ENCODE measurements at places on chromosomes 3 and 15.

- peak; percentile 23 for DNase-seq
These were observed 77.5 kb downstream of the BOC start for GRCh38 chr3:113288881-113289280.

DNA sequence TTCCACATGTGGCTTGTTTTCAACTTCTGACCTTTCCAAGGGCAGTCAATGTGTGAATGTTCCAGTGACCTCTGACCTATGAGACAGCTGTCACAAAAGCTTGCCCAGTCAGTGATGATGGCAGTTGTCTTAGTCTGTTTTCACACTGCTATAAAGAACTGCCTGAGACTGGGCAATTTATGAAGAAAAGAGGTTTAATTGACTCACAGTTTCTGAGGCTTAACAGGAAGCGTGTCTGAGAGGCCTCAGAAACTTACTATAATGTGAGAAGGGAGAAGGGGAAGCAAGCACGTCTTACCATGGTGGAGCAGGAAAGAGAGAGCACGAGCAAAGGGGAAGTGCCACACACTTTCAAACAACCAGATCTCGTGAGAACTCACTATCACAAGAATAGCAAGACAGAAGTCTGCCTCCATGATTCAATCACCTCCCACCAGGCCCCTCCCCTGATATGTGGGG lies 95.6 kb downstream of the ECT2 start:
- DNase-seq, result no peak

- no peak for DNase-seq
These were observed 916.7 kb downstream of the PLOD2 start for GRCh38 chr3:145244327-145244726.

GRCh38 chr3:139561959-139562676 lies 22.6 kb upstream of the RBP1 start:
- peak; percentile 56 for DNase-seq

- peak; percentile 50 for DNase-seq
These were observed 289.9 kb downstream of the GAP43 start for GRCh38 chr3:115913069-115913686.

- DNase-seq, result no peak
These were observed 11.8 kb downstream of the SLC12A8 start for GRCh38 chr3:125200731-125201139.

DNA sequence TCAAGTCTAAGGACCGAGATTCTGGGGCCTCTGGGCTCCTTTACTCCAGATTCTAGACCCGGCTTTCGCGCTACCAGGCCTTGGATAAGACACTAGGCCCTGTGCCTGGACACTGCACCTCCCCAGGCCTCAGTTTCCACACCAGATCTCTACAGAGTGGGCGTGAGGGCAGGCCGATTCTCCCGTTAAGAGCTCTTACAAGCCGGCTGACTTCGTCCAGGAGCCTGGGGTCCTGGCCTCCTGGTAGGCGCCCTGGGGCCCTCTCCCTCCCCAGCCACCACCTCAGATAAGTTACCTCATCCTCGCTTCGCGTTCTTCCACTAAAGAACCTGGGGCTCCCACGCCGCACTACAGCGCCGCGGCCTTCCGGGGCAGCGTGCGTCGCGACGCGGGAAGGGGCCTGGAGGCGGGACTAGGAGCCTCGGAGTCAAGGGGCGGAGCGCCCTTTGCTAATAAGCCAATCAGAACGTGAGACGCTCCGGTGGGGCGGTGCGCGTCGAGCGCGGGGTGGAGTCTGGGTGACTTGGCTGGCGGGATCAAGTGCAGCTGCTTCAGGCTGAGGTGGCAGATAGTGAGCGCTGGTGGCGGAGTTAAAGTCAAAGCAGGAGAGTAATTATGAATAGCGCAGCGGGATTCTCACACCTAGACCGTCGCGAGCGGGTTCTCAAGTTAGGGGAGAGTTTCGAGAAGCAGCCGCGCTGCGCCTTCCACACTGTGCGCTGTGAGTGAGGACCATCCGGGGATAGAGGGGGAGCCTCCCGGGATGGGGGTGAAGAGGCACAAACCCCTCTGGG lies at the start of the genes EAF2 and IQCB1:
EAF2 (plus strand) TSS at position 539 of the 794 bp plus-strand sequence; CDS start at position 616, 77 bp downstream.
IQCB1 (minus strand) TSS at position 390 of the 794 bp plus-strand sequence. CDS start 6,100 bp downstream, outside the sequence.
- peak; percentile 99 for DNase-seq

DNA sequence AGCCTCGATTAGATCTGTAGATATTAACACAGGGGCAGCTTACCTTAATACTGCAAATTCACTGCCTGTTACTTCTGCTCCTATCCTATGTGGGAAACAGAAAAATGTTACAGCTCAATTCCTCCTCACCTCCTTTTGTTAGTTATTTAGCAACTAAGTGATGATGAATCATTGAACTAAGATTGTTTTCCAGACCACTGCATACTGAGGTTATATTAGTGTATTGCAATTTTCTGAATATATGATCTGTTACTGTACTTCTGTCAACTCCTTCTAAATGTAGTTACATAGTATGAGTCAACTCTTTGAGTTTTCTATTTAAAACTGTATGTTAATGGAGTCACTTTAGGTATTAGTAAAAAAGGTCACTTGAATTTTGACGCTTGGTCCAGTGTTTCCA lies 331.5 kb upstream of the SLCO3A1 start:
- DNase-seq, result peak; percentile 51

GRCh38 chr15:92184679-92185230 lies 208.9 kb upstream of the ST8SIA2 start:
- DNase-seq, result no peak

- peak; percentile 5 for DNase-seq
These were observed 83.6 kb downstream of the PDZRN3 start for GRCh38 chr3:73540969-73541740.

GRCh38 chr3:14938954-14939353 lies 8.4 kb upstream of the NR2C2 start:
- no peak for DNase-seq

- DNase-seq, result peak; percentile 85
These were observed 27.7 kb downstream of the TRAK1 start for GRCh38 chr3:42118762-42119361.

DNA sequence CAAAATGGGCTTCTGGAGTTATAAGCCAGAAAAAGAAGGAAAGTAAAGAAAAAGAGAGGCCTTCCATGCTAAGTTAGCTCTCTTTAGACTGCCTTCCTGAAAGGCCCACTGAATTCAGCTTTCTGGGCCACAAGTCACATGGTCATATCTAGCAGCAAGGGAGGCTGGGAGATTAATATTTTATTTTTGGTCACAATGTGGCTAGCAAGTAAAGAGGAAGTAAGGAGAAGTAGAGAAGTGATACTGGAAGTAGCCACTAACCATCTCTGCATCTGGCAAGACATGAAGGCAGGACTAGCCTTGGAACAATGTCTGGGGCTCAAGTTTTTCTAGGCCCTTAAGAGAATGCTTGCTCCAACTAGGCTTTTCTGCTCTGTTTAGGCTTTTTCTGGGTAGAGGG lies 81.8 kb upstream of the UBE2E1 start:
- no peak for DNase-seq

DNA sequence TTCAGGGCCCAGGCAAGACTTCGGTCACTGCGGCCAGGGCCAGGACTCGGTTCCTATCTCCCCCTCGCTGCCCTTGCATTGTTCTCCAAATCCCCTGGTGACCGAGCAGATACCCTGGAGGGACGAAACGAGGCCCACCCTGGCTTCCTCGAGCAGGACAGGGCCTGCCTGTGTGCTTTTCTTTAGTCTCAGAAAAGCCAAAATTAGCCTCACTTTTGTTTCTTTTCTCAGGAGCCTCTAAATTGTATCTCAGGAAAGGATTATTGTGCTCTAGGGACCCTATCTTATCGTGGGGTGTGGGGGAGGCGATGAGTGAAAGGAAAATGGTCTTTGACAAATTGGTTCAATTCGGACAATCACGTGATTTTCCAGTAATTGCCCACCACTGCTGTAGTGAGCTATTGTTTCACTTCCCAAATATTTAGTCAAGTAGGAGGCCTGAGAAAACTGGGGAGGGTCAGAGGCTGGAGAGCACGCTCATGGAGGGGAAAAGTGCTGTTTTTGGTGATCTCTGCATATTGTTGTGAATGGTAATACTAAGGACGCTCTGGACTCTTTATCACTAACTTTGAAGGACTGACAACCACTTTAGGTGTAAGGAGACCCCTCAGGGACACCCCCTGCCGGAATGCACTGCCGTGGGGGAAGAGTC lies 61.6 kb downstream of the TMEM44 start:
- DNase-seq, result no peak

- peak; percentile 80 for DNase-seq
These were observed 74.3 kb downstream of the MYO1E start for GRCh38 chr15:59298225-59298853.

DNA sequence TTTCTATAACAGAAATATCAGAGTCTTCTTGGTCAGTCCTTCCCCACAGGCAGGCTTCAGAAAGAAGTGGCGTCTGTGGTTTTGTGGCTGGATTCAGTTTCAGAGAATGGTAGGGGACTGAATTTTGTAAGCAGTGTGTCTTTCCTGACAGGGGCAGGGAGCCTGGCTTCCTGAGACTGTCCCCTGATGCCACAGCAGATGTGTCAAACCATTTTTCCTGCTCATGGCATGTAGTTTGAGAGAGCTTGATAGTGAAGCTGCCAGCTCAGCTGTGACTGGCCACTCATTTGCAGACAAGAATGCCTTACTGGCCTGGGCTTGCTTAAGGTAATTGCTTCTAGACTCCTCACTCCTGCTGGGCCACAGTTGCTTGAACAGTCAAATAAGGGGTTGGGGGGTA lies 26.4 kb downstream of the LARS2 start:
- DNase-seq, result no peak

- DNase-seq, result no peak
These were observed 22.1 kb upstream of the WDR49 start for GRCh38 chr3:167675848-167676247.

All from PC-3 (cell line).